ENCODE measurements at places on chromosomes 16 and 17.

GRCh38 chr16:57110937-57111336 is 18.6 kb downstream of the CPNE2 start:
- no peak for DNase-seq

GRCh38 chr17:66990047-66990446 is 25.5 kb downstream of the CACNG4 start:
- no peak for DNase-seq

DNA sequence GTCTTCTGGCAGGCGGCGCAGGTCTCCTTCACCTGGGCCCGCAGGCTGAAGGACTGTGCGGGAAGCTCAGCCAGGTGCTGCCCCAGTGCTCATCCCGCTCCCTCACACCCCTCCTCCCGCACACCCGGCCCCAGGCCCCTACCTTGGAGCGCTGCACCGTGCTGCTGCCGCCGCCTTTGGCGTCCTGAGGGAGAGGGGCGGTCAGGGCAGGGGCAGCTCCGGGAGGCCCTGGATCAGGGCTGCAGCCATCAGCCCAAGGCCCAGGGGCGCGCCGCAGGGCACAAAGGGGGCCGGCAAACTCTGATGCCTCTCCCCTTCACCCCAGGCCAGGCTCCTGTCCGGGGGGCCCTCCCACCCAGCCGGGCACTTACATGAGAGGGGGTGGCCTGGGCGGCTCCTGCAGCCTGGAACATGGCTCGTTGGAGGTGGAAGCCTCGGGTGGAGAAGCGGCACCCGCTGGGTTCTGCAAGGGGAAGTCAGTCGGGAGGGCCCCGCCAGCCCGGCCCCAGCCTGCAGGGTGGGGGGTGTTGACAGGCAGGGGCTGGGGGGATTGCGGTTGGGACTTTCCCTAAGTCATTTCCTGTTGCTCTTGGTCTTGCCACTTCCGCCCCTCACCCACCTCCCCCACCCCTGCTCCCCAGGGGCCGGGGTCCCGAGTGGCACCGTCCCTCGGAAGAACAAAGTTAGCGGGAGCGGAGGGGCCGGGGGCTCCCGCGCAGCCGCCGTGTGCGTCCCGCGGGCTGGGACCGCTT is 863 bp downstream of the LIMD2 start:
- peak; percentile 86 for DNase-seq

DNA sequence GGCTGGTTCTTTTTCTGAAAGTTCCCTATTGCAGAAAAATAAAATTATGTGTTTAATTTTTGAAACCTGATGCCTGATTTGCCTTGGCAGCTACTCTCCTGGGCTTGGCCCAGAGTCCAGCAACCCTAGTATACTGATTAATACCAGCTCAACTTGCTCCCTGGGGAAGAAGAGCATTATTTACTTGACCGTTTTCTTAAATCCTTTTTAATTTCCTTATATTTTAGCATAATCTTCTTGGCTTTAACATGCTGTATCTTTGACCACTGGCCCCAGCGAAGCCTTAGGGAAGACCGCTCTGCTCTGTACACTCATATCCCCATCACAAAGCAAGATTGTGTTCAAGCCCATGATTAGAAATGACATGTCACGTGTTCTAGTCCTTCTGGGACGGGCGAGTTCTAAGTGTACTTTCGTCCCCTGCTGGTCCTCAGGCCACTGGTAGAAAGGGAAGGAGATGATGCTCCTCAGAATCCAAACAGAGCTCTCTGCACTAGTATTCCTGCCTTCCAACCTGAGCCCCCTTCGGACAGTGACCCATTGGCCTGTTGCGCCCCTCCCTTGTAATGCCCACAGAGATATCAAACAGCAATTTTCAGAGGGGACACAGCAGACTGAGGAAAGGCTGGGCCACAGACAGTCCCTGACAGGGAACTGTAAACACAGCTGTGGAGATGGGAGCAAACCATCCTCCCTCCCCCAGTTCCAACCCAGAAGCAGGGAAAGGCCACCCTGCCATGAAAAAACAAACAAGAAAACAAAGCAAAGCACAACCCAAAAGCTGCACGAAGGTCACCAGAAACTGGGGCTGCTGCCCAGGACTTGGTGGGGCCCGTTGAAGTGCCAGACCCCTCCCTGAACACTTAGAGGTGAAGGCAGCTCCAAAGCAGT is 4.3 kb upstream of the EZH1 start:
- DNase-seq, result no peak

DNA sequence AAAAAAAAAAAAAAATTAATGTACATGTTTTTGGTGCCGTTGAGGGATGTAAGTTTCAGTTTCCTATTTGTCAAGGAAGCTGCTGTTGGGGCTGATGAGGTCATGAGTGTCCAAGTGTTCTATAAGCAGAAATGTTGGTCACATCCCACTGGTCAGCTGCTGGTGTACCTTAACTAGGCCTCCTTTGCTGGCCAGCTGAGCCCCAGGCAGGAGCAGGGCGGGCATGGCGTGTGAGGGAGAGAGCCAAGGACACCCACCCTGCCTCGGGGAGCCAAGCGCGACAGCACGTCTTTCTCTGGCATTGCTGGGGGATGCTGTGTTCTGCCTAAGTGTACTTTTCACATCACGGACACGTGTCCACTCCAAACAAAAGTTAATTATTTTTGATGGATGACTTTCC is 108.1 kb upstream of the CDC42EP4 start:
- DNase-seq, result no peak

DNA sequence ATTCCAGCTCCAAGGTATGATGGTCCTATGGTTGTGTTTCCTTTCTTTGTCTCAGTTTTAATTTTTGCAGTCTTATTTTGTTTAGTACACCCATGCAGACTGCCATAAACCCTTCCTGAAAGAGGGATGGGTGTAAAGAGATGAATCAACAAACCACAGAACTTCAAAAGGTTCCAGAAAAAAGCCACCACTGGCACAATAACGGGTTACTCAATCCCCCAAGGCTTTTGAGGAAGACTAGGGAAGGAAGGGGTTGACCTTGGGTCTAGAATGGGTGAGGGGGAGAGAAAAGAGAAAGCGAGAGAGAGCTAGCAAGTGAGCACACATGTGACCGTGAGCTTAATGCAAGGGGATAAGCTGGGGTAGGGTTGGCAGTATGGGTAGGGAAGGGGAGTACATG is 168.1 kb downstream of the XYLT1 start:
- DNase-seq, result no peak

- no peak for DNase-seq
These were observed 6.2 kb upstream of the ZFHX3 start for GRCh38 chr16:73054125-73054484.

GRCh38 chr17:38706505-38707216 is 1.6 kb downstream of the MLLT6 start:
- peak; percentile 66 for DNase-seq

DNA sequence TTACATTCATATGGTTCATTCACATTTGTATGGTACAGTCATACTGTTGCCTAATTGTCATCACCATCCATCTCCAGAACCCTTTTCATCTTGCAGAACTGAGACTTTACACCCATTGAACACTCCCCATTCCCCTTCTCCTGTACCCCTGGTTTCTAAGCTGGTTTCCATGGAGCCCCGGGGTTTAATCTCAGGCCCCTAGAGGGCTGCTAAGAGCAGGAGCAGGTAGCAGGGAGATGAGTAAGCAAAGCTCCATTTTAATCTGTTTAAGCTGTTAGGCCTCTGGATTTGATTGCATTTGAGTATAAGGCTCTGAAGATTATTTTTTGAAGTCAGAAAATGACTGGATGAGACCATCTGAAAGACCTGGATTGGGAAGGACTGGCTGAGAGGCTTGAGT is 68.5 kb upstream of the RPL38 start:
- no peak for DNase-seq

Data from activated T-cell treated with anti-CD3 and anti-CD28 coated beads, Interleukin-2, amount 50 U/mL, for 24 hours (primary cell).